HEK293T (cell line): ENCODE measurements at places on chromosomes 4 and X.

DNA sequence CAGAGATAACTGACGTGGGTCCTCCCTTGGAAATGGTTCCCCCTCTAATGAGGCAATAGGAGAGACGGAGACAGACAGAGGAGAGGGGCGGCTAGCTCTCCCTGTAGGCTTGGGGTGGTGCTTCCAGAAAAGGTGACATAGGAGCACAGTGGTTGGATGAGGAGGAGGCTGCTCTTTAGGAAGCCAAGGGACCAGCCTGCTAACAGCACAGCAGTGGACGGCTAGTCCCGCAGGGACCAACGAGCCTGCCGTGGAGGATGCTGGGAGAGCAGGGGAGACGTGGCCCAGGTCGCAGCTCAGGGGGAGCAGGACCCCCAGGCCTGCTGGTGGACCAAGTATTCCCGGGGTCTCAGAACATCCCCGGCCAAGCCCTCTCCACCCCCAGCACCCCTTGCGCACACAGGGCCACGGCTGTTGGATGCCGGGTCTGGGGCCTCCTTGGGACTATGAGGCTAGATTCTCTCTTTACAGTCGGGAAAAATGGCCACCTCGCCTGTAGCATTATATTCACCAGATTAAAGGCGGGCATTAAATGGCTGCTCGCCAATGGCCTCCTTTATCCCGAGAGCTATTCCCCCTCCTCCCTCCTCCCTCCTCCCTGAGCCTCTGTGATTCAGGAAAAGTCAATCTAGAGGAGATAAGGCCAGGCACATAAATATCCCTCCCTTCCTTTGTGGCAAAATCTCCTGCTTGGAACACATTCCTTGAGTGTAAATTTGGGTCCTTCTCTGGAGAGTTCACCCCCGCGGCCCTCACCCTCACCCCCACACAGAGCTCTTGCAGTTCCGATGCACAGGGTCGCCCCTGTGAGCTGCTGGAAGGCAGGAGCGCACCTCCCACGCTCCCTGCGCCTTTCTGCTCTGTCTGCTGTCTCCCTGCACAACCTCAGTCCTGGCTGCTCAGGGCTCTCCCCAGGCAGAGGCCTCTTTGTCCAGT, 30.5 kb upstream of the NSG1 start:
- DNase-seq: no peak

DNA sequence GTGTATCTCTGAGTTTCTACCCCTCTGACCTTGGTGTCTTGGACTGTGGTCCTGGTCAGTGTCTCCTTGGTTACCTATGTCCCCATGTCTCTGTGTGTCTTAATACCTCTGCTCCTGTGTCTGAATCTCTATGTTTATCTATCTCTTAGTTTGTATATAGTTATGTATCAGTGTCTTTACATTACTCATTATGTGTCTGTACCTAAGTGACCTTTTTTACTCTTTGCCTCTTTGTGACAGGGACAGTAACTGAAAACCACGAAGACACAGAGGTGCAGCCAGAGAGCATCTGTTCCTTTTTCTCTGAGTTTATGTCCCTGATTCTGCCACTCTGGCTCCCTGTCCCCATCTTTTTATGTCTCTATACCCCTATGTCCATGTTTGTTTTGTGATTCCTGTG, 49.4 kb downstream of the ITIH6 start:
- DNase-seq: no peak

DNA sequence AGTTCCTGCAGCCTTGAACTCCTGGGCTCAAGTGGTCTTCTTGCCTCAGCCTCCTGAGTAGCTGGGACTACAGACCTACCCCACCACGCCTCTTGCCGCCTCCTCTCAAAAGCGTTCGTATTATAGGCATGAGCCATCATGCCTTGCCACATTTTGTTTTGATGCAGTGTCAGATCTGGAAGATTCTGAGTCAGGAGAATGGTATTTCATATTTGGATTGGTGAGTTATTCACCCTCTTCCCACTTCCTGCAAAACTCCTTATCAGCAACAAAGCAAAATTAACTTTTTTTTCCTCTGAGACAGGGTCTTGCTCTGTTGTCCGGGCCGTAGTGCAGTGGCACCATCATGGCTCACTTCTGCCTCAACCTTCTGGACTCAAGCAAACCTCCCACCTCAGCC, 29.6 kb downstream of the REST start:
- no peak for DNase-seq

- DNase-seq: no peak
Observed at GRCh38 chr4:184288451-184289178, 70.9 kb upstream of the ENPP6 start.

- no peak for DNase-seq
Observed at GRCh38 chr4:48506716-48507115, 16.7 kb downstream of the ZAR1 start.
